ENCODE measurements at places on chromosomes 5 and 9. TPM values are rescaled to one million over a fixed set of nuclear protein-coding genes. Genes with fewer than 3 reads are reported as not detected.

- H3K4me3 ChIP-seq = no peak overlapping the region
- no peak for DNase-seq
- H3K27ac ChIP-seq = no peak overlapping the region
- peaks cover 3% of the 10 kb centered on the region for H3K4me1 ChIP-seq
- H3K36me3 ChIP-seq = no peaks in the 10 kb centered on the region
These were observed 8.9 kb downstream of the ZNF366 start for GRCh38 chr5:72498284-72498683.

DNA sequence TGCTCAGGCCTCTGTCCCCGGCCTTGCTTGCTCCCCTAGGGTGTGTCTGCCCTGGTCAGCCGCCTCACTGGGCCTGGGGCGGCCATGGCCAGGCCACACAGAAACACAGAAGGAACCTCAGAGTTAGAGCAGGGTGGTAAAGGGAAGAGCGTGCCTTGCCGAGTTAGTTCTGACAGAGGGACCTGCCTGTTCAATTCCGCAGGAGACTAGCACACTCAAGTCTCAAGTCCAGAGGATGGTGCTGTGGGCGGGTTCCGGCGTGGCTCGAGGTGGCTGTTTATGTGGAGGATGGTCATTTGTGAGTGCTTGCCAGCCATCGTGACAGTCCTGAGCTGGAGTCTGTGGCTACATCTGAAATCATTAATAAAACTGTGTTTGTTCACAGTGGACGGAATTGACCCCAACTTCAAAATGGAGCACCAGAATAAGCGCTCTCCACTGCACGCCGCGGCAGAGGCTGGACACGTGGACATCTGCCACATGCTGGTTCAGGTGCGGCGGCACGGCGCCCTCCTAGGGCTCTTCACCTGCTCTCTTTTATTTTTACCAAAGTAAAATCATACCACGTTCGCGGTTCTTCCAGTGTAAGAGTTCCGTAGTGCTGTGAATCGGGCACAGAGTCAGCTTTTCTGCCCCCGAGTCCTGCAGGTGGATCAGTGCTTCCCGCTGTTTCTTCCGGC is 95.5 kb upstream of the CACNA1B start:
- H3K4me3 ChIP-seq = no peak overlapping the region
- H3K27me3 ChIP-seq = no peaks in the 10 kb centered on the region
- no peak overlapping the region for H3K27ac ChIP-seq
- H3K4me1 ChIP-seq = no peaks in the 10 kb centered on the region
- peaks cover 86% of the 10 kb centered on the region for H3K36me3 ChIP-seq
- no peak for DNase-seq

GABRA6 gene
- not detected for polyA plus RNA-seq

DNA sequence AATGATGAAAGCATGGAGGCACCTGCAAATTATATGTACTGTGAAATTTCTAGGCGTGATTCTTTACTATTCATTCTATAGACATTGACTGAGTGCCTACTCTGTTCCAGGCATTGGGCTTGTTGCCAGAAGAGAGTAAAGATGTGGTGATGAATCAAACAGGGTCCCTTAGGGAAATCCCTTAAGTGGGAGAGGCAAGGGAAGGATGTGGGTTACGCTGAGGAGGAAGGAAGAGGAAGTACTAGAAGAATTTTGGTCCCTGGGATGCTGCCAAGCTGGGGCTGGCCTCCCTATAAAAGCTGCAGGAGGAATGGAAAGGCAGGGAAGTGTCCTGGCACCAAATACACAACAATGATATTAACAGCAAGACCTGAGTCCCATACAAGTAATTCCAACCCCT is 76.7 kb upstream of the SPOCK1 start:
- H3K4me1 ChIP-seq = no peaks in the 10 kb centered on the region
- no peaks in the 10 kb centered on the region for H3K36me3 ChIP-seq
- no peak overlapping the region for H3K4me3 ChIP-seq
- DNase-seq = no peak
- no peaks in the 10 kb centered on the region for H3K27me3 ChIP-seq

KIF12 gene
- polyA plus RNA-seq = 42.9 TPM

- no peak overlapping the region for H3K27ac ChIP-seq
- no peak for DNase-seq
- H3K36me3 ChIP-seq = no peaks in the 10 kb centered on the region
- H3K27me3 ChIP-seq = no peaks in the 10 kb centered on the region
- H3K4me3 ChIP-seq = no peak overlapping the region
These were observed 84.1 kb downstream of the PPP2R2B start for GRCh38 chr5:146794326-146795029.

- H3K27ac ChIP-seq = no peak overlapping the region
- H3K4me1 ChIP-seq = peaks cover 4% of the 10 kb centered on the region
- H3K27me3 ChIP-seq = no peaks in the 10 kb centered on the region
- H3K4me3 ChIP-seq = no peak overlapping the region
These were observed 202.6 kb downstream of the SEMA5A start for GRCh38 chr5:9343146-9343850.

- no peak overlapping the region for H3K27ac ChIP-seq
- no peak overlapping the region for H3K4me3 ChIP-seq
These were observed 156.2 kb upstream of the S1PR3 start for GRCh38 chr9:88835038-88835466.

GRIN1 gene
- 0.38 TPM for polyA plus RNA-seq

GRCh38 chr5:2753452-2754420 is 2.3 kb upstream of the IRX2 start:
- no peak for DNase-seq
- no peaks in the 10 kb centered on the region for H3K4me1 ChIP-seq
- H3K36me3 ChIP-seq = no peaks in the 10 kb centered on the region

COQ4 gene
- 65.9 TPM for polyA plus RNA-seq

GFPT2 gene
- 5.2 TPM for polyA plus RNA-seq

FGD3 gene
- polyA plus RNA-seq = 6.2 TPM

- no peaks in the 10 kb centered on the region for H3K4me1 ChIP-seq
- no peak overlapping the region for H3K27ac ChIP-seq
- no peak overlapping the region for H3K4me3 ChIP-seq
- no peaks in the 10 kb centered on the region for H3K36me3 ChIP-seq
- no peaks in the 10 kb centered on the region for H3K27me3 ChIP-seq
- no peak for DNase-seq
These were observed 778.1 kb downstream of the SEMA5A start for GRCh38 chr5:8767746-8768145.

DNA sequence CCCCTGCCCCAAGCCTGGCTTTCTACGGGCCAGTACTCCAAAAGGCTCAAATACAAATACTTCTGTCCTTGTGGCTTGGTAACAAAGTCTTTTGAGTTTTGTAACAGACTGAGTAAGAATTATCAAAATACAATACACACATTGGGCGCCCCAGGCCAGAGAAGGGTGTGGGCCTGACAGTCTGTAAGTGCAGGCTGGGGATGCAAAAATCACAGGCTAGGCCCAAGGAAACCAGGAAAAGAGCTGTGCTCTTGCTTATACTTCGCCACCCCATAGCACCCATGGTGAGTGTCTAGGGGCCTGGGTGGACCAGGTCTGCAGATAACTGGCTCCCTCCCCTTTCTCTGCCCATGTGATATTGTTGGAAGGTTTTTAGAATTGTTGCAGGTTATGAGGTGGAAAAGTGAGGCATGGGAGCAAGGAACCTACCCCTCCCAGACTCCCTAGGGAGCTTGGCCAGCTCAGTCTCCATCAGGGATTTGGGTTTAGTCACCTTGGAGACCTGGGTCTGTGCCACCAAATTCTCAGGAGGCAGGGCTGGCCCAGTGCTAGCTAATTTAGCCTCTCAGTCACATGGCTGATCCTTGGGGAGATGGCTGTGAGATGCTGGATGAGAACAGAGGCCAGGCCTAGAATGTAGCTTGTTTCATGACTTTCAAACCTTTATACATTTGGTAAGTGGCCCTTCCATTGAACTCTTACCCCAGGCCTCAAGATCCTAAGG is 72.9 kb downstream of the TARS1 start:
- H3K4me1 ChIP-seq = no peaks in the 10 kb centered on the region
- DNase-seq = no peak
- no peaks in the 10 kb centered on the region for H3K27me3 ChIP-seq
- no peaks in the 10 kb centered on the region for H3K36me3 ChIP-seq

GOLM1 gene
- 92.9 TPM for polyA plus RNA-seq

Data from left lung (tissue), 14 donors.